Left ventricle myocardium superior (tissue), 1 donor: ENCODE measurements at places on chromosomes 6 and 20.

DNA sequence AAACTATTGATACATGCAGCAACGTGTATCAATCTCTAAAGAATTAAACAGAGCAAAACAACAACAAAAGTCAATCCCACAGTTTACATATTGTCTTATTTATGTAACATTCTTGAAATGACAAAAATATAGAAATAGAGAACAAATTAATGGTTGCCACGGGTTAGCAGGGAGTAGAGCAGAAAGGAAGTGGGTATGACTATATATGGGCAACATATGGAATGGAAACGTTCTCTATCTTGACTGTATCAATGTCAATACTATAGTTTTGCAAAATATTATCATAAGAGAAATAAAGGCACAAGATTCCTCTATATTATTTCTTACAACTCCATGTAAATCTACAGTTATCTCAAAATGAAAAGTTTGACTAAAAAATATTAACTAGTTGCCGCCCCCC lies 12.8 kb downstream of the AK9 start:
- DNase-seq, result no peak

GRCh38 chr6:40807484-40807883 lies 220.3 kb upstream of the LRFN2 start:
- no peak for DNase-seq

DNA sequence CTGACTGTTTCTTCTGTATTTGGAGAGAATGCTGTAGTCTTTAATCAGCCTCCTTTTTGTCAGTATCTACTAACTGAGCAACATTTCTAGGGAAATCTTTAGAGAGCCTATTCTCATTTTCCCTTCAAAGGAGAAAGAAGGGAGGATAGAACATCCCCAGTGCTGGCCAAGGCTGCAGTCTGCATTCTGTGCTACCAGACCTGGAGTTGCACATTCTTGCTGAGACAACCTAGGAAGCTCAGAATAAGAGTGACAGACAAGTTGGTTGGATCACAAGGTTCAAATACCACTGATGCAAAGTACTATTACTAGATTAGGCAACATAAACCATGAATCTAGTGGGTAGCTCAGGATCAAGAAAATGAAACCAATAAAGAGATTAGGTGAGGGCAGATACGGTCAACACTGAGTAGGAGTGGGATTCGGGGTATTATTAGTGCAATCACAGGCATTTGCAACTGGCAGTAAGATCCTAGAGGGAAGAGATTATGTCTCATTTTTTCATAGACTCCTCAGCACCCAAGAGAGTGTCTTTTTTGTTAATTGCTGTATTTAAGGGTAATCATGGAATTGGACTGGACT lies 213.5 kb upstream of the FAM83B start:
- DNase-seq, result no peak

DNA sequence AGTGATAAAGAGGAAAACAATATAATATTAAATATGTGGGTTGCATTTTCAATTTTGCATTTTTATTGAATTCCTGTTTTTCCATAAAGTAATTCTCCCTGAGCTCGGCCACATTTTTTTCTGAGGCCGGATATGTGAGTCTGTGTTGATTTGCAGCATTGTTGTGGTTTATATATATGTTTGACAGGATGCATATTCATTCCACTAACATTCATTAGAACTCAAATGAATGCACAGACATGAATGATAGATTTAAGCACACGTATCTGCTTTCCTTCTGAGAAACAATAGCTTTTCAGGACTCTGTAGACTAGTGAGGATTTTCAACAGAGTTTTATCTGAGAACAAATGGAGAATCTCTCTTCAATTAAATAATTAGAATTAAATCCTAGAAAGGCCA lies 10.6 kb upstream of the EXOC2 start:
- no peak for DNase-seq
